ENCODE measurements at places on chromosomes 5 and 9.

DNA sequence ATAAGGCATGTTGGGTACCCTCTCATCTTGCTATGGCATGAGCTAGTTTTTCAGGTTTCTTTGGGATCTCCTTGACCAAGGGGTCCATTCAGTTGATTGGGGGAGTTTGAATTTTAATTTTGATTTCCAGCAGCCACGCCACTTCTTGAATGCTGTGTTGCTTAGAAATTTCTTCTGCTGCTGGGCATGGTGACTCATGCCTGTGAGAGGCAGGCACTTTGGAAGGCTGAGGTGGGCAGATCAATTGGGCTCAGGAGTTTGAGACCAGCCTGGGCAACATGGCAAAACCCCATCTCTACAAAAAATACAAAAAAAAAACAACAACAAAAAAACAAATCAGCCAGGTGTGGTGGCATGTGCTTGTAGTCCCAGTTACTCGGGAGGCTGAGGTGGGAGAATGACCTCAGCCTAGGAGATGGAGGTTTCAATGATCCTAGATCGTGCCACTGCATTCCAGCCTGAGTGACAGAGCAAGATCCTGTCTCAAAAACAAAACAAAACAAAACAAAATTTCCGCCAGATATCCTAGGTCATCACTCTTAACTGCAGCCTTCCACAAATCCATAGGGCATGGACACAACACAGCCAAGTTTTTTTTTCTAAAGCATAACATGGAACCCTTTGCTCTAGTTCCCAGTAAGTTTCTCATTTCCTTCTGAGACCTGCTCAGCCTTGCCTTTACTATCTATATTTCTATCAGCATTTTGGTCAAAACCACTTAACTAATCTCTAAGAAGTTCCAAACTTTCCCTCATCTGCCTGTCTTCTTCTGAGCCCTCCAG lies 17.7 kb downstream of the TMC1 start:
- DNase-seq: no peak

- DNase-seq: peak; percentile 6
These were observed 381.9 kb upstream of the ZNF462 start for GRCh38 chr9:106481013-106481609.

DNA sequence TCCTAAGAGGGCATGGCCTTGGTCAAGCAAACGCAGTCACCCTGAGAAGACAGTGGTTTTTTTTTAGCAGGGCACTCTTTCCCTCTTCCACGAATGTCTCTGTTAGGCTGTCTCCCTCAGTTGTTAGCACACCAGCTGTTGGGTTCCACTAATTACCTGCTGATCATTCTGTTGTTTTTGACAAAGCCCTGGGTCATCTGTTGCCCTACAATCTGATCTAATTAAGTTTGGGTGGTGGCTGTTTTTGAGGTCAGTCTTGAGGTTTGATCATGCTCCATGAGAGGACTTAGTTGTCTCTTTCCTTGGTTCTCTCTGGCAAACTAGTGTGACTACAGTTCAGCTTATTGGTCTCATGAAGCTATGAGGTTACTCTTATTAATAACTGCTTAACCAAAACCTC lies 5.0 kb upstream of the PTPDC1 start:
- DNase-seq: no peak

DNA sequence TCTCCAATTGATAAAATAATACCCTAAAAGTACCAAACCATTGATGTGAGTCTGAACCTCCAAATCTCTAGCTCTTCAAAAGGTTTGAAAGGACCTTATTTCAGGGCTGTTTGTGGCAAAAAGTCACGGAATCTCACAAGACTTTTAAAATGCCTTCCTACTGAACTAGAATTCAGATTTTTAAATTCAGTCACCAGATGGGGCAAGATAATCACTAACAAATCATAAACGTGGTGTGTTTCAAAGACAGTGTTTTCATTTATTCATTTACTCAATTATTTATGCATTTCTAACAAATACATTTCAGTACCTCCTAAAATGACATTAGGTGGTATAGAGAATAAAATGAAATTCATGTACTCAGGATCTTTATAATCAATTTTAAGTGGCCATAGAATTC lies 68.2 kb upstream of the SMC2 start:
- DNase-seq: no peak

DNA sequence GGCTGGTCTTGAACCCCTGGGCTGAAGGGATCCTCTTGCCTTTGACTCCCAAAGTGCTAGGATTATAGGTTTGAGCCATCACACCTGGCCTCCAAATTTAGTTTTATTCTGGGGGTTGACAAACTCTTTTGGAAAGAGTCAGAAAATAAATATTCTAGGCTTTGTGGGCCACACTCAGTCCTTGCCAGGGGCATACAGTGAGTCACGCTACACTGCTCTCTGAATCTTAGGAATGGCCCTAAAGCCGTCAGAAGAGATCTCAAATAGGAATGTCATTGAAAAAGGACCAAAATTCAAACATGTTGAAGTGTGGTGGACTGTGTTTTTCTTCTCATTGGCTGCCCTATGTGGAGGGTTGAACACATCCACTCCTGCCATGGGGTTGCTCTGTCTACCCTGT lies 127.7 kb upstream of the BASP1 start:
- DNase-seq: peak; percentile 71

- DNase-seq: no peak
These were observed 53.1 kb downstream of the ADAMTS2 start for GRCh38 chr5:179292202-179292601.

DNA sequence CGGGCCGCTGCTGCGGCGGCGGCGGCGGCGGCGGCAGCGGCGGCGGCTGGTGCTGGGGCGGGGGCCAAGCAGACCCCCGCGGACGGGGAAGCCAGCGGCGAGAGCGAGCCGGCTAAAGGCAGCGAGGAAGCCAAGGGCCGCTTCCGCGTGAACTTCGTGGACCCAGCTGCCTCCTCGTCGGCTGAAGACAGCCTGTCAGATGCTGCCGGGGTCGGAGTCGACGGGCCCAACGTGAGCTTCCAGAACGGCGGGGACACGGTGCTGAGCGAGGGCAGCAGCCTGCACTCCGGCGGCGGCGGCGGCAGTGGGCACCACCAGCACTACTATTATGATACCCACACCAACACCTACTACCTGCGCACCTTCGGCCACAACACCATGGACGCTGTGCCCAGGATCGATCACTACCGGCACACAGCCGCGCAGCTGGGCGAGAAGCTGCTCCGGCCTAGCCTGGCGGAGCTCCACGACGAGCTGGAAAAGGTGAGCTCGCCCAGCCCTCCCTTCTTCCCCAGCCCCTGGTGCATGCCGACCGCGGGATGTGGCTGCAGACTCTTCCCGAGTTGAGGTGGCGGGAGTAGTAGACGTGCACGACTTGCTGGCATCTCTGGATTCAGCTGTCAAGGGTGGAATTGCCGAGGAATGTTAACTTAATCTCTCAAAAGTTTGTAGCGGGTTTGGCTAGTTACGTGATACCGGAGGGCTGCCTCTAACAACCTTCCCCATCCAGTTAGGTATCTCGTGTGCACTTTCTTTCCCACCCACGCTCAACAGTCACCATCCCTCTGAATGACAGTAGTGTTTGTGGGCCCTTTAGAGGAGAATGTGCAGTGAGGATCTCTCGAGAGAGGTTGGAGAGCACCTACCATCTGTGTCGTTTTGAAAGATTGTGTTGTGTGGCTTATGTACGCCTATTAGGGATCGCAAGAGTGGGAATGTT lies 932 bp downstream of the SLC12A2 start:
- DNase-seq: no peak

- DNase-seq: no peak
These were observed 233.2 kb downstream of the NMUR2 start for GRCh38 chr5:152171888-152172287.

DNA sequence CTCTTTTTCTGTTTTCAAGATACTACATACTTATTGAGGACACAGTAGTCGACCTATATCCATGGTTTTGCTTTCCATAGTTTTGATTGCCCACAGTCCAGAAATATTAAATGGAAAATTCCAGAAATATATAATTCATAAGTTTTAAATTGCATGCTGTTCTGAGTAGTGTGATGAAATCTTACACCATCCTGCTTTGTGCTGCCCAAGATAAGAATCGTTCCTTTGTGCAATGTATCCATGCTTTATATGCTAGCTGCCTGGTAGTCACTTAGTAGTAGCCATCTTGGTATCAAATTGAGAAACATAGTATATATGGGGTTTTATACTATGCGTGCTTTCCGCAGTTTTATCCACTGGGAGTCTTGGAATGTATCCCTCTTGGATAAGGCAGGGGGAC lies 59.0 kb downstream of the CWC27 start:
- no peak for DNase-seq

- DNase-seq: no peak
These were observed 4.5 kb downstream of the MAMDC4 start for GRCh38 chr9:136856541-136857141.

DNA sequence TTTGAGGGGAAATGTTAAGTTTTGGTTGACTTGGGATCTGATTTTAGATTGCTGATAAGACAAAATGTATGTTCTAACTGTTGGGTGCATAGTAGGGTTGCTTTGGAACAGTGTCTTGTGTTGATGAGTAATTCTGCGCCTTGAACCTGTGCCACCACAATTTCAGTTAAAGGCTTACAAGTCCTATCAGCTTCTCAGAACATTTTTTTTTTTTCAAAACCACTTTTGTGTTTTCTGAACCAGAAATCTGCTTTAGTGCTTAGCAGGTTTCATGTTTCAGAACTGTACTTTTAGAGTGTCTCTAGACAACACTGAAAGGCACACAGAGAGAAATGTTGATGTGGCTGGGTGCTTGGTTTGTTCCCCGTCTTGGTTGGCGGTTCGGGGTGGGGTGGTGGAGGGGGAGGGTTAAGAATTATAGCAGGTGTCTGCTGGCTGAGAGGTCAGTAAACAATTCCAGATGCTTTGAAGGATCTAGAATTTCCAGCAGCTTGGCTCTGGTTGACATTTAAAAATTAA lies 84.6 kb downstream of the ANKRD55 start:
- peak; percentile 30 for DNase-seq

GRCh38 chr5:113035096-113035495 lies 58.5 kb downstream of the DCP2 start:
- no peak for DNase-seq

Data from fibroblast of lung (primary cell).